ENCODE measurements at places on chromosomes 3 and 15.

DNA sequence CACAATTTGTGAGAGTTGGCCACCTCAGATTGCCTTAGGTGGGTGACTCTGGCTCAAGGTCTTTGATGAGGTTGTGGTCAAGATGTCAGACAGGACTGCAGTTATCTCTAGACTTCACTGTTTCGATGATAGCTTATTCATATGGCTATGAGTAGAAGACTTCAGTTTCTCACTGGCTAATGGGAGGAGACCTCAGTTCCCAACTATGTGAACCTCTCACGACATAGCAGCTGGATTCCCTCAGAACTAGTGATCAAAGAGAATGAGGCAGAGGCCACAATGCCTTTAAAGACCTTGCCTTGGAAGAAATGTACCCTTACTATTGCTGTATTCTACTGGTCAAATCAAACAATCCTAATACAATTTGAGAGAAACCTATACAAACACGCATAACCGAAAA is 607.5 kb upstream of the ROBO2 start:
- DNase-seq = no peak

- no peak for DNase-seq
Measured at GRCh38 chr15:39414201-39414600, 166.7 kb upstream of the THBS1 start.

GRCh38 chr15:37921527-37922385 is 12.7 kb upstream of the TMCO5A start:
- no peak for DNase-seq

GRCh38 chr15:30062881-30063280 is 19.9 kb upstream of the GOLGA8J start:
- DNase-seq = no peak

All from Jurkat, Clone E6-1 (cell line).